ENCODE measurements at places on chromosomes 2 and 18.

- no peak for DNase-seq
Measured at GRCh38 chr2:172472446-172473033, 45.2 kb downstream of the ITGA6 start.

DNA sequence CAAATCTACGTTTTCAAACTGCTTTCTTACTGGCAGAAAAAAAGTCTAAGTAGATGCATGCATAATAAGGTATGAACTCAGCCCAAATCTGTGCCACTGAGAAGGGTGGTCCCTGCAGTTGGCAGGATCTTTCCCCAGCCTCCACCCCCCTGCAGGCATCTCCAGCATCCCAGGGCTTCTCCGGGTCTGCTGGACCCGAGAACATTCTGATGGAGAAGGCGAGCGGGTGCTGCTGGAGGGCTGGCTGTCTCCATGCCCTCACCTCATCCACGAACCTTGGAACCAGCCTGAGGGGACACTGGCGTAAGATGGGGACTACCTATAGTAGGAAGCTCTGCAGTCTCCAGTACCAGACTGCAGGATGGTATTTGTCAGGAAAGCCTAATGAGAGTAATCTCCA, 198.9 kb downstream of the HDAC4 start:
- no peak for DNase-seq

- no peak for DNase-seq
Measured at GRCh38 chr2:141199711-141200110, 931.1 kb downstream of the LRP1B start.

DNA sequence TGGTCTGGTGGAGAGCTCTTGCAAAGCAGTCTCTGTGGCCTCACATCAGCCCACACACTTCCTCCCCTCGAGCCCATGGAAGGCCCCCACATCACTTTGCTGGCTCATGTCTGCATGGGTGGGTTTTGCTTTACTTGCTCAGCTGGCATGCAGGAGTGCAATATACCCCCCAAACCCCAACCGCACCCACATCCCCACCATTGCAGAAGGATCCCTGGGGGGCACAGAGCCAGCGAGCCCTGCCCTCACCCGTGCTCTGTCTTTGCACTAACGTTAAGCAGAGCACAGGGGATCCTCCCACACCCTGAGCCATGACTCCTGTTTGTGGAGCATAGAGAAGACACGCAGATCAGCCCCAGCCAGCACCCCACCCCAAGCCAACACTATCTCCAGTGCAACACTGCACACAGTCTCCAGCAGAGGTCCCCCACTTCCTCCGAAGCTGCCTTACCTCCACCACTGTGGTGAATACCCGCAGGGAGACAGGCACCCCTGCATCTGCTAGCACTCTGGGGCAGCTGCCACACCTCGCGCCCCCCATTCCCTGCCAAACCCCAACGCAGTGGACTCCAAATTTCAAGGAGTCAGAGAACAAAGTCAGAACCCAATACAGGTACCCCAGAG, 177.8 kb upstream of the RGPD4 start:
- DNase-seq = no peak

DNA sequence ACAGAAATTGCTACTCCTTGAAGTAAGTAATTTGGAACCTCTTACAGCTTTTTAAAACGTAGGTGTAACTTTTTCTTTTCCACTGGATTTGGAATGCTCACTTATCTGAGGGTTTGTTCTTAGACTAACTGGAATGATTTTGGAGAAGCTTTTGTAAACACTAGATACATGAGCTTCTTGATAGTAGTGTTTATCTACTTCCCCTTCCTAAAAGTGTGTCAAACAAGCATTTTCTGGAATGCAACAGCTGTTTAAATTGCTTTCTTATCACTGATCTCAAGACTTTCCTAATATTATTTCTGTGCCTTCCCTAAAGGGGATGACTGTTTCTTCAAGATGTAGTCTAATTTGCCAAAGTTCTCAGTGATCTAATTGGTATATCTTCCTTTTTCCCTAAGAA, 282.6 kb downstream of the CCDC178 start:
- DNase-seq = no peak

- DNase-seq = no peak
Measured at GRCh38 chr2:69449906-69450305, 12.7 kb upstream of the NFU1 start.

DNA sequence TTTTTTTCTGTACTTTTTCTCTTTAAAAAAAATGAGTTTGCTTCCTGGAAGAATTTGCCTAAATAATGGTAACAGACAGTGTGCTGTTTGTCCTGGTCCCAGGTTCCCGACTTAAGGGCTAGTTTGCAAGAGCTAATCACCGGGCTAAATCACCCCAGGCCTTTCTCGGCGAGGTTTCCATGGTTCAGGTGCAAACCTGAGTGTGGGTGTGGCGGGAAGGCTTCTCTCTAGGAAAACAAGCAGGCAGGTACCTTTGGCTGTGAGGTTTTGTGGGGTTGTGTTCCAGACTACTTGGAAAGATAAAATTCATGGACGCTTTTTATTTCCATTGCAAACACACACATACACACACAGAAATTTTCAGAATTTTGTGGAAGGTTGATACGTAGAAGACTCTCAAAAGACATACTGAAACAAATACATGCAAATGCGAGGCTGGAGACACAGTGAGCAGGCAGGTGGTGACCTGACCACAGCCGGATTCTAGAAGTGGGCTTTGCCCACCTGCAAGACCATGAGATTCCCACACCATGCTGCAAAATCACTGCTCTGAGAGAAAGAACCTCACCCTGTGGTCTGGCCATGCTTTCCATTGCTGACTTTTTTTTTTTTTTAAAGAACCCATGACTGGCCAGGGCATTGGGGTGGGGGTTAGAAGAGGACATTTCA, 815 bp downstream of the CNDP1 start:
- no peak for DNase-seq

DNA sequence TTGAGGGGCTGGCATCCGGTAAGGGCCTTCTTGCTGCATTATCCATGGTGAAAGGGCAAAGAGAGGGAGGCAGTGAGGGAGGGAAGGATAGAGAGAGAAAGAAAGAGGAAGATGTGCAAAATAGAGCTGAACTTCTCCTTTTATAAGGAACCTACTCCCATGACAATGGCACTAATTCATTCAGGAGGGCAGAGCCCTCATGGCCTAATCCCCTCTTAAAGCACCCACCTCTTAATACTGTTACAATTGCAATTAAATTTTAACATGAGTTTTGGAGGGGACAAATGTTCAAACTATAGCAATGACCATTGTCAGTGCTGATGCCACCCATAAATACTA, 60.2 kb downstream of the CXCR4 start:
- DNase-seq = peak; percentile 25

- DNase-seq = no peak
Measured at GRCh38 chr18:31738460-31739407, 21.9 kb downstream of the SLC25A52 start.

DNA sequence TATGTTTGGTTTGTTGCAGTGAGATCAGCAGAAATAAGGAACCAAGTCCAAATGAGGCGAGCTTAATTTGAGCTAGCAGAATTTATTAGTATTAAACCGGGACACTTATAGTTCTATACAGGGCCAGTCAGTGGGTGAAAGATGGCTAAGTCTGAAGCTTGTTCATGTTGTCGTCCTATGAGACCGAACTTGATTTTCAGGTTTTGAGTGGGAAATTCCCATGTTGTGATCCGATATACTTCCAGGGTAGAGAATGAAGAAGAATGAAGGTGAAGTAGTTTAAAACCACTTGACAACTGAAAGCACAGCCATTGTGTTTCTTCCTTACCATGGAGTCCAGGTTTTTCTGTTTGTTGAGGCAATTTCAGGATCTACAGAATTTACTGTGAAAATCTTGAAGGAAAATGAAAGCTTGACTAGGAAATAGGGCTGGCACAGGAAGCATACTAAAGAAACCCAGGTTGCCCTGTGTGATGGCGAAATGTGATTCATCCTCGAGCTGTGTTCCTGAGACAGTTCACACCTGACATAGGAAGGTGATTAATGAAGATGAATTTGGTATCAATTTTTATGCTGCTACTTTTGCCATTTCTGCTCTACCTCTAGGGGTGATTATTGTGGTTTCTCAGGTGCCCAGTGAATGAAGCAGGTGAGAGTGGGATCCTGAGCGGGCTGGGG, 37.6 kb upstream of the MGAT5 start:
- DNase-seq = no peak

- DNase-seq = peak; percentile 13
Measured at GRCh38 chr2:186422226-186422625, 63.8 kb upstream of the ZC3H15 start.

DNA sequence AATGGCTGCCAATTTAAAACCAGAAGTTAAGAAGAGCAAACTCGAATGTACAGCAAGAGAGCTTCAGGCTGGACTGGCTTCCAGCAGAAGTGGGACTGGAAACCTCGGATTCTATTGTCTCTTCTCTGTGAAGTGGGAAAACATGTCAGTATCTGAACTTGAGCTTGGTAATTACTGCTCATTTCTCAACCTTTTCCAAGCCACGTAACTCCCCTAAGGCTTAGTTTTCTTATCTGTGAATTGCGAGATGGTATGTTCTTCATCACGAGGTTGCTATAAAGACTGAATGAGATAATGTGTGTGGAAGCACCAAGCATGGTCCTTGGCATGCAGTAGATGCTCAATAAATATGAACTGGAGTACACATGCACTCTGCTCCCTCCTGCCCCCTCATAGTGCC, 259.4 kb upstream of the SPRED2 start:
- no peak for DNase-seq

- DNase-seq = no peak
Measured at GRCh38 chr18:64119916-64120315, 29.0 kb downstream of the LINC00305 start.

- no peak for DNase-seq
Measured at GRCh38 chr18:21449367-21450290, 150.9 kb downstream of the ESCO1 start.

GRCh38 chr2:158644139-158644538, 151.0 kb upstream of the DAPL1 start:
- no peak for DNase-seq

DNA sequence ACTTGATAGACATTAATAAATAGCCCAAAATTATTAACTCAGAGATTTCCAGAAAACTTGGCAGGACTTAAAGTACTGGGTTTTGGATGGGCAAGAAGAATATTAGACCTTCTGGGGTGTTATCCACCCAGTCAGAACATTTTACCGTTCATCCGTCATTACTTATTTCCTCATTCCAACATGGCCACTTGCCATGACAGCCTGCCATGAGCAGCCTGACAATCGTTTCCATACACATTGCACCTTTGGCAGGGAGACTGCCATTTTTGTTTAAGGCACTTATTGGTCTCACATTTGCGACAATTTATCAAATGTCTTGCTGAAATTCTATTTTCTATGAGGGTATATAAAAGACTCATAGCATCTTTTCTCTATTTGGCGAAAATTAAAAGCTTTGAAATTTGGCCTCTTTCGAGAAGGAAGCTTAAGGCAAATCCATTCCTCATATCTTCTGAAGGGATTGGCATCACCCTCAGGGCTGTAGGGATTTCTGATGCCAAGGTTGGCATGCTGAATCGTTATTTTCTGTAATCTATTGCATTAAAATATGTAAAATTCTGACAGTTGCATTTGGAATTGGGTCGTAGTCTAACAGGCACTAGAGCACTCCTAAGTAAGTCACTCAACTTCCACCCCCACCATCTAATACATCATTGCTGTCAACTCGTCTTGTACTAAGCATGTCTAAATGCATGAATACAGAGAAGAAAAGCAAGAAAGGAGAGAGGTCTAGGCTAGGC, 406.3 kb upstream of the PIK3C3 start:
- no peak for DNase-seq

- no peak for DNase-seq
Measured at GRCh38 chr2:70565039-70565731, 11.6 kb upstream of the TGFA start.

DNA sequence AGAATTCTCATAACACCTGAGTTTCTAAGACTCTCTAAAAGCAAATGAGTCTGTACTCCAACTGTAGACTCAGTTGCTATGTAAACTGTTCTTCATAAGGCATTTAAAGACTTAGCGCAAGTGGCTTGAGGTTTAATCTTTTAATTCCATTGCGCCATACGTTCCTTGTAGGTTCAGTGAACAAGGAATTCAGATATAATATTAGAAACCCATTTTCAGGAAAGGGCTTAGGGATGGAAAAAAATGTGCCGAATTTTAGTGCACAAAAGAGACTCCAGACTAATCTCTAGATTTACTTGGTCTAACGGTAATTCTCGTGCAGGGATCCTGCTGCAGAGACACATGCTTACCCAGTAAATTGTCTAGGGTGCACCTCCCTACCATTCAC, 268.9 kb upstream of the TANK start:
- DNase-seq = no peak

DNA sequence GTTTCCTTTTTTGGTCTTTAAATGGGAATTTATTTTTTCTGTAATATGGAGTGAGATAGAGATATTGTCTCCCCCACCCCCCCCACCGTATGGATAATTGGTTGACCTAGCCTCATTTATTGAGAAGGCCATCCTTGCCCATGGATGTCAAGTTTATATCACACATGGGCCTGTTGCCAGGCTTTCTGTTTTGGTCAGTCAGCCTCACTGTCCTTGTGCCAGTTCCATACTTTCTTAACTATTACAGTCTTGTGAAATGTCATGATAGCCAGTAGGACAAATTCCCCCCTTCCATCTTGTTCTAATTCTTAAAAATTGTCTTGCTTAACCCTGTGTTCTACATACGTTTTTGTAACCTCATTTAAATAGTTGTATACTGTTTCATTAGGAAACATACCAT, 12.5 kb downstream of the BABAM2 start:
- DNase-seq = no peak

DNA sequence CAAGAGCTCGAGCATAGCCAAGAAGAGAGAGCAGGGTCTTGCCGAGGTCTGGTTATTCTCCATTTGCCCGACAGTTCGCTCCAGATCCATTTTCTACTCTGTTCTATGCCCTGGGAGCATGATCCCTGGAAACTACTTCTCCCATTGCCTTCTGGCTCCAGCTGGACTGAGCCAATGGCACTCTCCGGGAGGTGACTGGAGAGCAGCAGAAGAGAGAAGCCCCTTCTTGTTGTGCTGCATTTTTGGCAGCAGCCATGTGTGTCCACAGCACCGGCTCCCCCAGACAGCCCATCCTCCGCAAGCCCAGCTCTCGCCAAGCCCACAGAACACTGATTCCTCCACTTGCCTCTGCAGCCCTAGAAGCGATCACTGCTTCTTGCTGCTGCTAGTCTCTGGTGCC, 345.5 kb downstream of the TNS1 start:
- DNase-seq = no peak

All from suppressor macrophage treated with lipopolysaccharide for 4 hours (primary cell).